Type B pancreatic cell (in vitro differentiated cells): ENCODE measurements at places on chromosomes 4 and X. TPM values are rescaled to one million over a fixed set of nuclear protein-coding genes. Genes with fewer than 3 reads are reported as not detected.

Gene MUC7
- not detected in 2 replicates for total RNA-seq

Gene CFAP299
- 1.1 TPM in 1 of 2 replicates, not detected in the other for total RNA-seq

Gene PCDH19
- 61.6 and 122 TPM in 2 replicates for total RNA-seq

Gene MAOA
- 17.1 and 18.9 TPM in 2 replicates for total RNA-seq

Gene TLR1
- total RNA-seq = 0.36 and 0.55 TPM in 2 replicates

Gene PLS3
- 197 and 481 TPM in 2 replicates for total RNA-seq

Gene FRMPD3
- 1.9 and 2.6 TPM in 2 replicates for total RNA-seq

Gene CDX4
- total RNA-seq = not detected in 2 replicates

Gene ASB5
- total RNA-seq = 0.10 TPM in 1 of 2 replicates, not detected in the other

Gene NUDT10
- total RNA-seq = 0.43 and 10.4 TPM in 2 replicates

Gene FAM9B
- not detected in 2 replicates for total RNA-seq

Gene ARMCX4
- 12.8 and 19.4 TPM in 2 replicates for total RNA-seq

Gene L1CAM
- 2.9 and 12.6 TPM in 2 replicates for total RNA-seq

Gene SLC6A14
- total RNA-seq = 1.1 and 4.2 TPM in 2 replicates

Gene GPR50
- total RNA-seq = 2.1 and 3.5 TPM in 2 replicates

Gene CCDC149
- total RNA-seq = 8.8 and 9.1 TPM in 2 replicates

Gene DCAF12L1
- total RNA-seq = 0.56 and 0.83 TPM in 2 replicates

Gene CXCL8
- total RNA-seq = 2.7 and 3.3 TPM in 2 replicates

Gene PLRG1
- 92.9 and 95.7 TPM in 2 replicates for total RNA-seq

Gene FMR1NB
- not detected in 2 replicates for total RNA-seq

Gene CHM
- total RNA-seq = 43.9 and 44.3 TPM in 2 replicates

Gene SFRP2
- total RNA-seq = 5.9 and 31.9 TPM in 2 replicates
